ENCODE measurements at places on chromosomes 3 and 15. TPM values are rescaled to one million over a fixed set of nuclear protein-coding genes. Genes with fewer than 3 reads are reported as not detected.

CNTN3 gene
- total RNA-seq, result 1.9 TPM

DNA sequence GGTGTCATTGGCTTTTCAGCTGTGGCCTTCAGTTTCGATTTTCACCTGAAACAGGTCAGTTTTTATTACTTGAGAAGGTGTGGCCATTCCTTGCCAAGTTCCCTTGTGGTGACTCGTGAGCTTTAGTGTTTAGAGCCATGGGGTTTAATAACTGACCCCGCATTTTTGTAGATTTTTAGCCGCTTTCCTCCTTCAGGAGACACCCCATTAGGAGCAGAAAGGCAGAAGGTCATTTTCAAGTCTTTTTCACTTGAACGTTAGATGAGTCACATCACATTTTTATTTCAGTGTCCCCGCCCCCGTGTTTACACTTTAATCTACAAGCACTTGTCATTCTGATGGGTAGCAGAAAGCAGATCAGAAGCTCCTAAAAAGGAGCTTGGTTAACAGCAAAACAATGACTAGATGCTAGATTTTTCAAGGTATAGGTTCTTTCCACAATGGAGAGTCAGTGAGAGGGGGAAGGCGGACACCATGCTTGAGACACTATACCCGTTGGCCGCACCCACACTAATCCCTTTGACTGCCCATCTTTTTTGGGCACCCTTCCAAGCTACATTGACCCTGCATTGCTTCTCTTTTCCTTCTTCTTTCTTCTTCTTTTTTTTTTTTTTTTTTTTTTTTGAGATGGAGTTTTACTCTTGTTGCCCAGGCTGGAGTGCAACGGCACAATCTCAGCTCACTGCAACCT is 132.7 kb downstream of the GHSR start:
- DNase-seq, result no peak

DOCK3 gene
- 1.5 TPM for total RNA-seq

DNA sequence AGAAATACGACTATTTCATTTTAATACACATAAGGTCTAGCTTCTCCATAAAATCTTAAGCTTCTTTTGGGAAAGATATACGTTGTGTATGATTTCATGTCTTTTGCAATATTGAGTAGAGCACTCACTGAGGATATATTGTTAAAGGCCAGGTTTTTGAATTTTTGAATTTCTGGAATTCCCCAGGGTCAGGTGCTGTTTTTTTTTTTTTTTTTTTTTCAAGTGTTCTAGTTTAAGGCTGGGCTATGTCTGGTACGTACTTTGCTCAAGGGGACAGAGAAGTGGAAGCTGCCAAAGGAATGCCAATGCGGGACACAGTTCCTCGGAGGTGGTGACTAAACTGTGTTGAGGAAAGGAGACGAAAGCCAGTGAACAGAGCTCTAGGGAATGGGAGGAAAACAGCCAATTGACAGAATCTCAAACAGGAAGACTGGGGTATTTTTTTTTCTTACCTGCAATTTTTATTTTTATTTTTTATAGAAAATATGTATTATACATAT is 510.5 kb upstream of the CBLB start:
- DNase-seq, result no peak

DNA sequence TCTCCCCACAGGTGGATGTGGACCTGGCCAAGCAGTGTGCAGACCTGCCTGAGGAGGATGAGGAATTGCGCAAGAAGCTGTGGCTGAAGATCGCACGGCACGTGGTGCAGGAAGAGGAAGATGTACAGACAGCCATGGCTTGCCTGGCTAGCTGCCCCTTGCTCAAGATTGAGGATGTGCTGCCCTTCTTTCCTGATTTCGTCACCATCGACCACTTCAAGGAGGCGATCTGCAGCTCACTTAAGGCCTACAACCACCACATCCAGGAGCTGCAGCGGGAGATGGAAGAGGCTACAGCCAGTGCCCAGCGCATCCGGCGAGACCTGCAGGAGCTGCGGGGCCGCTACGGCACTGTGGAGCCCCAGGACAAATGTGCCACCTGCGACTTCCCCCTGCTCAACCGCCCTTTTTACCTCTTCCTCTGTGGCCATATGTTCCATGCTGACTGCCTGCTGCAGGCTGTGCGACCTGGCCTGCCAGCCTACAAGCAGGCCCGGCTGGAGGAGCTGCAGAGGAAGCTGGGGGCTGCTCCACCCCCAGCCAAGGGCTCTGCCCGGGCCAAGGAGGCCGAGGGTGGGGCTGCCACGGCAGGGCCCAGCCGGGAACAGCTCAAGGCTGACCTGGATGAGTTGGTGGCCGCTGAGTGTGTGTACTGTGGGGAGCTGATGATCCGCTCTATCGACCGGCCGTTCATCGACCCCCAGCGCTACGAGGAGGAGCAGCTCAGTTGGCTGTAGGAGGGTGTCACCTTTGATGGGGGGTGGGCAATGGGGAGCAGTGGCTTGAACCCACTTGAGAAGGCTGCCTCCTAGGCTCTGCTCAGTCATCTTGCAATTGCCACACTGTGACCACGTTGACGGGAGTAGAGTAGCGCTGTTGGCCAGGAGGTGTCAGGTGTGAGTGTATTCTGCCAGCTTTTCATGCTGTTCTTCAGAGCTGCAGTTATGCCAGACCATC is 8.6 kb downstream of the VPS18 start:
- DNase-seq, result peak; percentile 86

- DNase-seq, result no peak
Measured at GRCh38 chr3:30657914-30658313, 51.5 kb downstream of the TGFBR2 start.

NFKBIZ gene
- total RNA-seq, result 76.2 TPM

DNA sequence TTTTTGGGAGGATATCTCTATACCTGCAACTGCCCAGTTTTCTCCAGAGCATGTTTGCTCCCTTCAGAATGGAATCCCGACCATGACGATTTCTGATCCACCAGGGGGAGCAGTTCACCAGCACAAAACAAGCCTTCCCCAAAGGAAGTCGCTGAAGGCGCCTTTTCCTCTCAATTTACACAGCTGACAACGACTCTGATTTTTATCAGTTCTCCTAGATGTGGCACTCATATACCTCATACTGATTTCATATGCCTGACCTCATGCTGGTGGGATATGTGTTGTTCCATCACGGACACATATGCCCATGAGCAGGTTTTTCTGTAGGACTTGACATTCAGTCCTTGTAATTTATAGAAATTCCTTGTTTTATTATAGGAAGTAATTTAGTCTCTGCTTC is 1028.2 kb downstream of the MCTP2 start:
- no peak for DNase-seq

DNA sequence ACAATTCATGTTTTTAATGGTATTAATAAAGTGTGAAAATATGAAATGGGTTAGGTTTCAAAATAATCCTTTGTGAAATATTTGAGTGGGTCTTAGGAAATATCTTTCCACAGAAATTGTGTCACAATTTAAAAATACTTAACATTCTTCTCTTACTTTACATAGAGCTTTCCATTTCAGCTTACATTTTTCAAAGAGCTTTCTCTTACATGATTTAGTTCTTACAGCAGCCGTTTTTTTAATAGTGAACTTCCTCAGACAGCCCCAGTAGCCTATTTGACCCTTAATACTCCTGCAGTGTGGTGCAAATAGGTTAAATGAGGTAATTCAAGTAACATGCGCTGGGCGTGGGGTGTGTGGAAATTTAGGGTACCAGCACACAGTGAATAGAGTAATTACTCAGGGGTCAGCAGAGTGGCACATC is 21.8 kb downstream of the P2RY12 start:
- DNase-seq, result peak; percentile 68

DNA sequence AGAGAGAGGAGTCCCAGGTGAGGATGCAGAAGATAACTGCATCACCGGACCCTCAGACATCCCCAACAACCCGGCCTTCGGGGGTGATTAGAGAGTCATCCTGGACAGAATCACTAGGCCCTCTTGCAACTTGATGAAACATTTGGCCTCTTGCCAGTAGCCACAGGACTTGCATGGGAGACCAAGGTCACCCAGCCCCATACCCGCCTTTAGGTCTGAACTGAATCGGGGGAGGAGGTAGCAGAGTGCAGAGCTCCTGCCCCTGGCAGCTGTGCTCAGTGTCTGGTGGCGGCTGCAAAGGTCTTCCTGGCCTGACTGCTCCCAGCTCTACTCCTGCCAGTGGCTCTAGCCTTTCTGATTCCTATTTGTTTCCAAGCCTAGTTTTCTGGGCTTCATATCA is 12.4 kb downstream of the PIF1 start:
- DNase-seq, result no peak

DNA sequence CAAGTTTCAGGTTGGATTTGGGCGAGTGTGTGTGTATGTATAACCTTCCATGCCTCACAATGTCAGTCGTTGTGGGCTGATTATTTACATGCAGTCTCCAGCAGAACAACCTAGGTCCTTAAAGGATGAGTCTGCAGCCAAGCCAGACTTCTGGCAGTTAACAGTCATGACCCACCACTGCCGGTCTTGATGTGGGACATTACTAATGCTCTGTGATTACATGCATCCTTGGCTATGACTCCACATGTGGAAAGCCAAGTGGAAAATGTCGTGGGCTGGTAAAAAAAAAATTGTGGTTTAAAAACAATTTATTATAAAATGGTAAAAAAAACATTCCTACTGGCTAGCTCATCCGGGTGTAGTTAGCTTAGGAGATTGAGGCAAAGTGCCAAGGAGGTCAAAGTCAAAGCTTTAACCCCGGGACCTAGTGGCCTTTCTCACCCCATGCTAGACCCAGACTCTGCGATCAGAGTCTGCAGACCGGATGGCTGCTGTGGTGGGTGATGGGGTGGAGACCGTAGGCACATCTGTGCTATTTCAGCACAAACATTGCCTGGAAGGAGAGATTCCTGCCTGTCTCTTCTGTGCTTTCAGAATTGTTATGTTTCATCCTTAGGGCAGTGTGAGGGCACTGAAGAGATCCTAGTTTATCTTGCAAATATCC is 6.8 kb downstream of the RARRES1 start:
- DNase-seq, result no peak

- no peak for DNase-seq
Measured at GRCh38 chr3:171748064-171748924, 62.0 kb downstream of the PLD1 start.

- DNase-seq, result no peak
Measured at GRCh38 chr3:46890132-46890531, 12.6 kb downstream of the PTH1R start.

DNA sequence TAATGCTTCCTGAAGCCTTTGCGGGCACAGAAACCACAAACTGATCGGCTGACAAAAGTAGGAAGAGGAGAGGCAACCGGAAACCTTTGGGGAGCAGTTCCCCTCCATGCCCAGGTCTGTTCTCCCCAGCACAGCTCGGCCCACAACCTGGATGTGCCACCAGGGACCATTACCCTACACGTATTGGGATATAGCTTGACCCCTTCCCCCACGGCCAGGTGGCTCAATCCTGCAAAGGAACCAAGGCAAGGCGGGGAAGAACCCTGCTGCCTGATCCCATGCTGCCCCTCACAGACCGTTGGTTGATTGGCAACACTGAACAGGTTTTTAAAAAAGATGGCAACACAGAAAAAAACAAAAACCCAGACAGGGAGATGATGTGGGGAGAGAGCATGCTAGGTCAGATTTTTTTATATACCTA is 19.7 kb upstream of the TCAIM start:
- DNase-seq, result no peak

GRCh38 chr15:99645951-99646350 is 80.2 kb downstream of the MEF2A start:
- no peak for DNase-seq

ABI3BP gene
- 108 TPM for total RNA-seq

DNA sequence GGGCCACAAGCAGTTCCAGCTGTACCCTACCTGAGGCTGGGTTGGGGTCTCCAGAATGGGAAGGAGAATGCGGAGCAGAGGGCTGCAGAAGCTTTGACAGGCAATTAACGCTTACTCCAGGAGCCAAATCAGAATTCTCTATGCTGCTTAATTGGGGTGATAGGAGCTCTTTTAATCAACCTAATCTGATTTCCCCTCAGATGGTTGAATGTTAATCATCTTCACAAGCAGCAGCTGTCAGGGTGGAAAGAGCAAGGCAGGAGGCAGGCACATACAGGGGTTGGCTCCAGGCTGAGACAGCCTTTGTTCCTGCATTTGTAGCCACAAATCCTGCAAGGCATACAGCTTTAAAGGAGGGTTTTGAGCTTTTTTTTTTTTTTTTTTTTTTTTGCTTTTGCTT is 2.6 kb downstream of the CILP start:
- no peak for DNase-seq

- DNase-seq, result no peak
Measured at GRCh38 chr3:176692199-176692965, 504.9 kb downstream of the TBL1XR1 start.

DNA sequence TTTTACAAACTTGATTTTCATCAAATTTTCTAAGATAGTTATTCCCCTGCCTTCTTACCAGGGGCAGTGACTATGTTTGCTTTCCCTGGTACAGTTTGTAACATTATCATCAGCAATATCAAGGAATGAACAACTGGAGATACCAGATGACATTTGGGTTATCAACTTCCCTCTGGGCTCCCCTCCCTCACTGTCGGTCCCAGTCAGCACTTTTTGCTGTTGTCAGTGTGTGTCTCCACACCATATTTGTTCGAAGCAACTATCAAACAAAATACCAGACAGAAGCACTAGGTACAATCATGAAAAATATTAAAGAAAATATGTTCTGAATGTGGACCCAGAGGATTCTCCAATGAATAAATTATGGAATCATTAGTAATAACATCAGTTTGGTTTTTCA is 75.3 kb downstream of the PLOD2 start:
- no peak for DNase-seq

CSTA gene
- 39.5 TPM for total RNA-seq

DNA sequence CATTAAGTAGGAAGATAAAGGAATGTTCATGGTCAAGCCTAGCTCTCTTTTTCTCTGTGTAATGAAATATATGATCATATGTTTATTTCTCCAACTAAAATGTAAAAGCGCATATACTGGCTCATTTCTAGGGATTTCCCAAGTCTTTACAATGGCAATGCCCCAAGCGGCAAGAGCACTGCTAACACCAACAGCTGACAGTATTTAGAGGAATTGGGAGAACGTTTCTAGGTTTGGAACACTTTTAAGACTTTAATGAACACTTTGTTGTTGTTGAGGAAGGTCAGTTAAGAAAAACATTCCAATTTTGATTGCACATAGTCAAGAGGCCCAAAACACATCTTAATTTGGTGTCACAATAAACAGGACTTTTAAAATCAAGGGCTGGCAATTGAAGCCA is 132.7 kb downstream of the ATP8B4 start:
- DNase-seq, result no peak

GRCh38 chr3:43055393-43055792 is 50.5 kb downstream of the POMGNT2 start:
- no peak for DNase-seq

GRCh38 chr15:74303741-74304309 is 63.6 kb downstream of the CYP11A1 start:
- DNase-seq, result no peak

LYZL4 gene
- not detected for total RNA-seq

GRCh38 chr15:68281008-68281407 is 3.5 kb downstream of the FEM1B start:
- DNase-seq, result no peak

FEZF2 gene
- not detected for total RNA-seq

- DNase-seq, result no peak
Measured at GRCh38 chr3:49163609-49164008, 2.5 kb downstream of the CCDC71 start.

ATP13A5 gene
- 2.0 TPM for total RNA-seq

- DNase-seq, result no peak
Measured at GRCh38 chr3:71063773-71064290, 519.7 kb downstream of the FOXP1 start.
